IMR-90 (cell line): ENCODE measurements at places on chromosomes 6 and 20. TPM values are rescaled to one million over a fixed set of nuclear protein-coding genes. Genes with fewer than 3 reads are reported as not detected.

- no peak for DNase-seq
Measured at GRCh38 chr20:33474963-33475362, 14.9 kb upstream of the CBFA2T2 start.

The TP53INP2 gene
- total RNA-seq: 1.1 and 1.3 TPM in 2 replicates

The KHDRBS2 gene
- not detected in 2 replicates for total RNA-seq

The ENPP3 gene
- total RNA-seq: under 0.01 TPM in 1 of 2 replicates, not detected in the other

- no peak for DNase-seq
Measured at GRCh38 chr20:15523400-15523799, 1049.8 kb downstream of the KIF16B start.

GRCh38 chr6:164756142-164756541 is 553.3 kb downstream of the C6orf118 start:
- no peak for DNase-seq

DNA sequence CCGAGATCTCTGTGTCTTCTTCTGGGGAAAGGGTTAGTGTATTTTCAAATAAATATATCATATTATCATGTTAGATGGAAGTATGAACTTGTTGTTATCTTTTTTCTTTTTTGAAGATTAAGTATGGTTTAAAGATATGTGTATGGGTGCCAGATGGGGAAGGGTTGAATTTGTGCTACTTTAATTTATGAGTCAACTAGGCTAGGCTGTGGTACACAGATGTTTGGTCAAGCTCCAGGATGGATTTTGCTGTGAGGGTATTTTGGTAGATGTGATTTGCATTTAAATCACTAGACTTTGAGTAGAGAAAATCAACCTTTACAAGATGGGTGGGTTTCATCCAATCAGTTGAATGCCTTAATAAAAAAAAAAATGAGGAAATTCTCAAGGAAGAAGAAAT is 886.6 kb upstream of the ADGRB3 start:
- no peak for DNase-seq

- no peak for DNase-seq
Measured at GRCh38 chr6:132484680-132485018, 28.3 kb downstream of the STX7 start.

DNA sequence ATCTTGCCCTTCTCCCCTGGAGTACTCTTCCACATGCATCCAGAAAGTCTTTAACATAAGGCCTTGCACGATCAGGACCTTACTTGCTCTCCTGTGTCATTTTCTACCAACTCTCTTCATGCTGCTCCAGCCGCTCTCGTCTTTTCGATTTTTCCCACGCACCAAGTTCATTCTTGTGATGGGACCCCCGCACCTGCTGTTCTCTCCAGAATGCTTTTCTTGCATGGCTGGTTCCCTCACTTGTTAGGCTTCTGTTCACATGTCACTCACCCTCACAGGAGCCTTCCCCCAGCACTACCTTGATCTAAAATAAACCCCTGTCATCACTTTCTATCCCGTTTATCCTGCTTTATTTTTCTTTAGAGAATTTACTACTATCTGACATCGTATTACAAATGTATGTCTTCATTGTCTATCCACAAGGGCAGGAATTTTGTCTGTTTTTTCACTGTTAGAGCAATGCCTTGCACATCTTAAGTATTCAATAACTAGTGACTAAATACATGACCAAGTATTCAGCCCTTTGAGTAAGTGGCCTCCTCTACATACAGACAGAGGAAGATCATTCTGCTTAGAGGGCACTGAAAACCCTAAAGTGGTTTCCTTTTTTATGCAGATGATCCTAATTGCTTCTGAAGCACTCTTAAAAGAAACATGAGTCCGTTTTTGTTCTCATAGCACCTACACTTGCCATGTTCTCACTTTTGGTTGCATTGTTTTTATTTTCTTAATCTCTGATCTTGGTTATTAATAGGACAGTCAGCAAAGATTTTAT is 166.9 kb downstream of the SLC16A10 start:
- DNase-seq: no peak

GRCh38 chr6:148735989-148736388 is 10.8 kb upstream of the UST start:
- no peak for DNase-seq

The ZNF165 gene
- 0.28 and 0.36 TPM in 2 replicates for total RNA-seq

The CST9 gene
- not detected in 2 replicates for total RNA-seq

GRCh38 chr6:27743787-27744186 is 168.4 kb downstream of the OR2B2 start:
- DNase-seq: no peak

GRCh38 chr20:33897313-33897912 is 86.3 kb downstream of the CHMP4B start:
- DNase-seq: no peak

GRCh38 chr20:8331740-8332412 is 199.8 kb downstream of the PLCB1 start:
- DNase-seq: peak; percentile 76

GRCh38 chr6:23414051-23414445 is 712.0 kb upstream of the NRSN1 start:
- DNase-seq: peak; percentile 92

- DNase-seq: peak; percentile 9
Measured at GRCh38 chr20:61252601-61253263, 671 bp downstream of the CDH4 start.

DNA sequence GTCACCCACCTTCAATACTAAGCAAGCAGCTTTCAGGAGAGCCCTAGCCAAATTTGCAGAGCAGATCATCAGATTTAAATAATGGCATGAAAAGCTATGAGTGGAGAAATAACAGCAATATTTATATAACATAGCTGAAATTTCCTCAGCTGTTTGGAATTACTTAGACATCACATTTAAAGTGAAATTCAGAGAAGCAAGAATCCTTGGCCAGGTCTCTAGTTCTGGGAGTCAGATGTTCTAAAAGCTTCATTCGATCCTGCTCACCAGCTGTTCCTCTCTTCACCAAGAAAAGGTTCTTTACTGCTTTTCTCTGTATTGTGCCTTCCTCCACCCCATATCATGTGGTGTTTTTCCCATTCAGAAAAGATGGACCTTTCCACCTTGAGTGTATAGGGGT is 152.3 kb upstream of the JAG1 start:
- no peak for DNase-seq

- no peak for DNase-seq
Measured at GRCh38 chr6:137909533-137909932, 42.5 kb downstream of the TNFAIP3 start.

DNA sequence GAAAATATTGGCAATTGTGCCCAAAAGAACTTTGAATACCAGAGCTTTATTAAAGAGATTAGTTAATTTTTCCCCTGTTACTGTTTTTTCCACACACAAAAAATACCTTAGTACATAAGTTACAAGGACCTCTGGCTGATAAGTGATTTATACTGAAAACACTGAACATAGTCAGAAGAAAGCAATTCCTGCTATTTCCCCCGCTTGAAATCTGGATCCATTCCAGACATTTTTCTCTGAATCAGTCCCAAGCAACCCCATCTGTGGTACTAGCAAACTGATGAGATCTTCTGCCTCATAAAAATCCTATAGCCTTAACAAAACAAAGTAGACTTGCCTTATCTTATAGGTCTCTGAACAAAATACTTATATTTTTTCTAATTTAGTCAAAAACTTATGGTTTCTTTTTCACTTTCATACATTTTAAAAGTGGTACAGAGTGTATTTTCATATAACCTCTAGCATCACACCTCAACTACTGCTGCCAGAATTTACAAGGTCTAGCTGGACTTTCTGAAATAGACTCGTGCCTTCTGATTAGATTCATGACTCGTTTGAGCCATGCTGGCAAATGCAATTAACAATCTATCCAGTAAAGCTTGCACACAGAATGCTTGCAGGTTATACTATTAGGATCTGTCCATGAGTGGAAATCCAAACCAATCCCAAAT is 111.9 kb downstream of the TBX18 start:
- peak; percentile 92 for DNase-seq

- no peak for DNase-seq
Measured at GRCh38 chr6:125823180-125823579, 32.4 kb downstream of the NCOA7 start.

- DNase-seq: no peak
Measured at GRCh38 chr6:101818051-101818450, 424.5 kb downstream of the GRIK2 start.

DNA sequence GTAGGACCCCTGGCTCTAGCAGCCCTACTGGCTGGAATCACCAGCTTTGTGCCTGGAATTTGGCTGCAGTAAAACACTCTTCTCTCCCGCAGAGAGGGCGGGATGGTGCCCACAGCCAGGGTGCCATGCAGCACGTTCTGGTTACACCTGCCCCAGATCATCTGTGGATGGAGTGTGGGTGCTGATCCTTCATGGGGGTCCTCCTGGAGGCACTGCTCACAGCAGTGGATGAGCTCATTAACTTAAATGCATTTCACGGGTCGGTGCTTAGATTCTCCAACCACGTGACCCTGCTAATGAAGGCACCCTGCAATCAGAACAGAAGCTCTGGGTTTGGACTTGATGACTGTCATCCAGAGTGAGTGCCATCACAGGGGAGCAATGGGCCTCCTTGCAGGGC is 138.6 kb upstream of the AFDN start:
- DNase-seq: no peak

DNA sequence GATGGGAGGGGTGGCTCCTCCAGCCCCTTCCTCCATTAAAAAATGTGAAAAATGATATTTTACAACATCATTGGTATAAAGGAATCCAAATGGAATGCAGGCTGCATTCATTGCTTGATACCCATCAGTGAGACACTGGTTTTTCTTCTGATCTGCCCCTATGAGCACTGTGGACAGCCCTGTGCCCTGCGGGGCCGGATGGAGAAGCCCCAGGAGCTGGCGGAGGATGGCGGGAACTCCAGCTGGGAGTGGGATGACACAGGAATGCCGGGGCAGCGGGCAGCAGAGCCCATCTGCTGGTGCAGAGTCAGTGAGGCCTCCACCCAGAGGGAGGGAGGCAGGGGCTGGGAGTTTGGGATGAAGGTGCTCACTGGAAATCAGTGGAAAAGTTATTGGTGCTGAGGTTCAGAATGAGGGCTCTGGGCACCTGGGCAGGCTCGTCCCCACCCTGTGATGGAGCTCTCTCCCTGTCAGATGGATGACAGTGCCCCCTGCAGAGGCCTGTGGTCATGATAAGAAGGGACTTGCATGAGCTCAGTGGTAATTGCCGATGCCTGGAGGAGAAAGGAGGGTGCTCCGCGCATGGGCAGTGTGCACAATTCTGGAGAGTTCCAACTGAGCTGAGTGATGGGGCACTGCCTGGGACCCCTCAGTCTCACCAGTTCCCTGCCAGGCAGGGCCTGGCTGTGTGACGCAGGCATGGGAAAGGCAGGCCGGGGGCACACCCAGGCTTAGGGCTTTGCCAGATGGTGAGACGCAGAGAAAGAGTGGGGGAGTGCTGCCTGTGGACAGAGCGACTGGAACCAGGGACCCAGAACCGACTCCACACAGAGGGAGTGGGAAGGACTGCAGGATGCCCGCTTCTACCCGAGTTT is 23.2 kb downstream of the CTCFL start:
- DNase-seq: no peak

DNA sequence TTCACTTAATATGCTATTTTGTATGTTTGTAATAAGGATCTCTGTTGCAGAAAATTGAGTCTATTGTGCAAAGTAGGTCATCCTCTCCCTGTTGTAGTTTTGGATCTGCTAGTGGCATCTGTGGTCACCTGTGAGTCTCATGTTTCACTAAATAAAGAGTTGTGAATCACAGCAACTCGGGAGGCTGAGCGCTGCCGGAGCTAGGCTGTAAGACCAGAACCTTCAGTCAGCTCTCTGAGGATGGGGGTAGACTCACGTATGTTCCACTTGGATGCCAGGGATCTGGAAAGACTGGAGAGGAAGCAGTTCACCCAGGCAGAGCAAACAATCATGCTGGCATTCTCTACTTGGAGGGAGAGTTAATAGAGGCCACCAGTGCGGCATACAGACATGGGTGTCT is 187.3 kb upstream of the FOXA2 start:
- DNase-seq: no peak

DNA sequence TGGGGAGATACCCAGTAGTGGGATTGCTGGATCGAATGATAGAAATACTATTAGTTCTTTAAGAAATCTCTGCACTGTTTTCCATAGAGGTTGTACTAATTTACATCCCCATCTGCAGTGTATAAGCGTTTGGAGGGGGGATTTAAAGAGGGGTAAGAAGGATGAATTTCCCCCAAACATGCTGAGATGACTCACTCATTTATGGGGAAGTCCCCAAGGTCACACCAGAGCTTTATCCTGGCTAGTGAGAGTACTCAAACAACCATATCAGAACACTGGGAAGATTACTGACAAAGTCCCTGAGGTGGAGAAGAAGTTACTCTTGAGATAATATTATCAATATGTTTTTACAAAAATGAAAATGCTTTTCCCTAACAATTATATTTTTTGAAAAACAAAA is 44.0 kb downstream of the ROS1 start:
- no peak for DNase-seq

DNA sequence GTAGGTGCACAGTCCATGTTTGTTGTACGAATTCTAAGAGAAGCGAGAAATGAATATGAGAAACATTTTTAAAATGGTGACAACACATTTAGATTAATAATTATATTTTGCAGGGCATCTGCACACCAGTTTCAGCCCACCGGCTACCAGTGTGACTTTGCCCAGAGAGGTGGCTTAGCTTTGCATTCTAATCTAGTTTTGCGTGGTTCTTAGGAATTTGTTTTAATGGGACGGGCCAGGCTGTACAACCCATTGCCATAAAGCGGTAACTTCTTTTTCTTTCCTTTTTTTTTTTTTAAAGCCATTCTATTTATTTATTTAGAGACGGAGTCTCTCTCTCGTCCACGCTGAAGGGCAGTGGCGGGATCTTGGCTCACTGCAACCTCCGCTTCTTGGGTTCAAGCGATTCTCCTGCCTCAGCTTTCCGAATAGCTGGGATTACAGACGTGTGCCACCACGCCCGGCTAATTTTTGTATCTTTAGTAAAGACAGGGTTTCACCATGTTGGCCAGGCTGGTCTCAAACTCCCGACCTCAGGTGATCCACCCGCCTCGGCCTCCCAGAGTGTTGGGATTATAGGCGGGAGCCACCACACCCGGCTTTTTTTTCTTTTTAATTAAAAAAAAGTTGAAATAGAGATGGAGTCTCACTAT is 829 bp downstream of the MANBAL start:
- no peak for DNase-seq

- DNase-seq: no peak
Measured at GRCh38 chr20:7943891-7944290, 3.6 kb upstream of the HAO1 start.

DNA sequence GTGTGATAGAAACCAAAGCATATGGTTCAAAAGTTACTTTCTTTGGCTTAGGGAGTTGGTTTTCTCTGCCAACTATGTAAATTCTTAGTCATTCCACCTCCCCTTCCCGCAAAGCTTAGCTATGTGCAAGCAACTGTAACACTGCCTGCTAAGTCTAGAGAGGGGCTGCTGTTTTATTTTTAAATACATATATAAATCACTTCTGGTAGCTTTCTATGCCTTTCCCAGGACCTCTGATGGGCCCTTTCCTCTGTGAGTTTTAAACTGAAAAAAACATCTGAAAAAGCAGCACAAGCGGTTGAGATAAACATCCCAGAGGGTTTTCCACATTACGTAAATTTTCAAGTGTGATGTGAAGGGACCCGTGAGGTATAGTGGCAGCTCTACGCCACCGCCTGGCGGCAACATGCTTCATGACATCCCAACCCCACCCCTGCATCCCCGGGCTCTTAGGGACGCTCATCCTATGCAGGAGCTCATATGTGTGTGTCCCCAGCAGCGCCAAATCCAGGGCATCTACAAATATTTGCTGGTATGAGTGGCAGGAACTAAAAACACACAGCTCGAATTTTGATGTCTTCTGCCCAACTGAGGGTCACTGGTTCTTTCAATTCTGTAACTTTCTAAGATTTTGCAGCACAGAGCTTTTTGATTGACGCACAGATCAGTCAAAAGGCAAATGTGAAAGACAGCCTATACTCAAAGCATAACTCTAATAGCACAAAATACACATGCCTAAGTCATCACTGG is 12.7 kb downstream of the SAYSD1 start:
- peak; percentile 84 for DNase-seq
